ENCODE measurements at places on chromosomes 4 and X.

DNA sequence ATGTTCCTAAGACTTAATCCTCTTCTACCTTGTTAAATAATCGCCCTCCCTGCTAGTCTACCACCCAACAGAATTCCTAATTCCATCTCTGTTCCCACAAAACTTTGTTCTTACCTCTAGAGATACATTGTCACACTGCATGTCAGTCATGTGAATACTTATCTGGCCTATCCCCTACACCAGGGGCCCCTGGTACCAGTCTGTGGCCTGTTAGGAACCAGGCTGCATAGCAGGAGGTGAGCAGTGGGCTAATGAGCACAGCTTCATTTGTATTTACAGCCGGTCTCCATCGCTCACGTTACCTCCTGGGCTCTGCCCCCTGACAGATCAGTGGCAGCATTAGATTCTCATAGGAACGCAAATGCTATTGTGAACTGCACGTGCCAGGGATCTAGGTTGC lies 73.9 kb downstream of the APBB2 start:
- DNase-seq = no peak

DNA sequence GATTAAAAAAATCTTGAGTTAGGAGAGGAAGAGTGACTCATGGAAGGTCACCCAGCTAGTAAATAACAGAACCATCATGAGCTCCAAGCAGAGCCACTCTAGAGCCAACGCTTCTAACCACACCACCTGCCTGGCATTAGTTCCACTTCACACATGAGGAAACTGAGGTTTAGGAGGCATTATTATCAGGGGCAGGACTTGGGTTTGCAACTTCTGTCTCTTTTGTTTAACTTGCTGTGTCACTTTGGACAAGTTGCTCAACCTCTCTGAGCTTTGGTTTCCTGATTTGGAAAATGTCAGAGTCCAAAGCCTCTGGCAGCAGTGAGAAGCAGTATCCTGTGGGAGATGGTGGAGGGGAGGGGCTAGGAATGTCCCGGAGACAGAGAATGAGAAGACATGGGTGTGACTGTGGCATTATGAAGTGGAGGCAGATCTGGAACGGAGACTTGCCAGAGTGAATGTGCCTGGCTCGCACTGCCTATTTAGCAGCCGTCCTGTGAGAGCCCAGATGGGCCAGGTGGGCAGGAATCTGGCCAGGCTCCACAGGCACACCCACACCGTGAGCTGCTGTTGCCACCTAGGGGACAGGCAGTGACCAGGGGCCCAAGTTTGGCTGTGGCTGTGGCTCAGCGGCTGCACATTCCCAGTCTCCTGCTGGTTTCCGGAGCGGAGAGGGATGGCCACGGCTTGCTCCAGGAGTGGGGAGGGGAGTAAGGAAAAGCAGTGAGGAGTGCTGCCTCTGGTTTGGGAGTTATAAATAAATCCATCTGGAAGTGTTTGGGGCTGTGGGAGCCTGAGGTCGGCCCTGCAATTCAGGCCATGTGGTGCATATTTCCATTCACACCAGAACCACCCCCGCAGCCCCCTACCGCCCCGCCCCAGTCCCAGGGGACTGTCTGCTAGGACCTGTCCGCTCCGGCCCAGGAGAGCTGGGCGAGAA lies 93.4 kb downstream of the NHSL2 start:
- no peak for DNase-seq

GRCh38 chrX:103614999-103615398 lies 7.2 kb downstream of the TCEAL3 start:
- DNase-seq = no peak

GRCh38 chr4:41192136-41192535 lies 22.2 kb downstream of the APBB2 start:
- no peak for DNase-seq

- DNase-seq = no peak
These were observed 22.8 kb upstream of the HSPA4L start for GRCh38 chr4:127759228-127759820.

DNA sequence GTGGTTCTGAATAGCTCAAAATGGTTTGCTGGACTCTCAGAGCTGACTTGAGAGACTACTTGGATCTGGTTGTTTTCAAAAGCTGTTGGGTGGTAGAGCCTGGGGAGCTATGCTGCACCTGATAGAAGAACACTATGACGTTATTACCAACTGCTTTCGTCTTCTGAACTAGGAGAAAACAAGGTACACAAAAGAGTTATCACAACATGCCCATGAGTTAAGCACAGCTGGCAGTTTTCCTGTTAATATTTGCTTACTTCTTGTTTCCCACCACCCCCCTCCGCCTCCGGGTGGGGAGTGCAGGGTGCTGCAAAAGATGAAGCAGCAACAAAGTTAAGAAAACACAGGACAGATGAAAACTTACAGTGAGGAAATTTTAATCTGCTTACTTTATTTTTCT lies 69.1 kb downstream of the RASL11B start:
- no peak for DNase-seq

- DNase-seq = no peak
These were observed 116.6 kb upstream of the FAT1 start for GRCh38 chr4:186840222-186840701.

Data from omental fat pad (tissue), 4 donors.